ENCODE measurements at places on chromosomes 1 and 21. TPM values are rescaled to one million over a fixed set of nuclear protein-coding genes. Genes with fewer than 3 reads are reported as not detected.

Gene RXFP4
- not detected for total RNA-seq

GRCh38 chr1:236982380-236982779, 21.9 kb downstream of the MT1HL1 start:
- no peak overlapping the region for H3K4me3 ChIP-seq
- no peaks in the 10 kb centered on the region for H3K4me1 ChIP-seq
- DNase-seq = no peak
- no peaks in the 10 kb centered on the region for H3K27me3 ChIP-seq

Gene ACTL8
- not detected for total RNA-seq

Gene GJA9
- not detected for total RNA-seq

Gene ZBED6
- 25.2 TPM for total RNA-seq

GRCh38 chr1:119948342-119949214, 52.3 kb upstream of the ADAM30 start:
- peaks cover 53% of the 10 kb centered on the region for H3K36me3 ChIP-seq
- DNase-seq = peak; percentile 52
- H3K4me3 ChIP-seq = no peak overlapping the region

Gene TRIM62
- 23.0 TPM for total RNA-seq

DNA sequence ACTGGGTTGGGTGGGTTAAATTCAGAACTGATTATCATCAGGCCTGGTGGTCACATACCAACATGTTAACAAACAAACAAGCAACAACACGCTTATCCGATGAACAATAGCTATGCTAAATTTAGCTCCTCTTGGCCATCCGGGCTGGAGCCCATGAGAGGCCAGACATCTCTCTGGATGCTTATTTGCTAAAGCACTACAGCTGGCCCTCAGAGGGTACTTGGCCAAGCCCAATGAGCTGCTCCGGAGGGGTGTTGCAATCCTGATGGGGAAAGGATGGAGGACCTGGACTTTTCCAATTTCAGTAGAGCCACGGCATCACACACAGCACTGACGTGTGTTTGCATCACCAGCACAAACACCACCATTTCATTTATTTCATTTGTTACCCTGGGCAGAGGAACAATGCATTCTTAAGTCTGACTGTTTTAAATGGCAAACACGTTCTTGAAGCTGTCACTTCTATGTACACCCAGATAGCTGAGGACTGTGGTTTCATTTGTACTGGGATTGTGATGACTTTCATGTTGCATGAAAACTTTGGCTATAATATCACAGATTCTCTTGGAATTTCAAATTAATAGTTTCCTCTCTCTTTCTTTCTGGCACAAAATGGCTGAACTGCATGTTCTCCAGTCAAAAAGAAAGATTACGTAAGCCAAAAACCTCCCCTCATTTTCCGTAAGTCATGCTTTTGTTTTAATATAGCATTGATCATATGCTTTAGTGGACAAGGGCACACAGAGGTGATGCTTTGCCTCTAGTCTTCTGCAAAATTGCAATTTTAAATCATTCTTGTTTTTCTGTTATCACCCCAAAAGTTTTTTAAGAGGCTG, 359.8 kb upstream of the KAZN start:
- no peak for DNase-seq
- H3K27me3 ChIP-seq = no peaks in the 10 kb centered on the region
- no peak overlapping the region for H3K4me3 ChIP-seq
- H3K27ac ChIP-seq = no peak overlapping the region
- H3K36me3 ChIP-seq = no peaks in the 10 kb centered on the region
- H3K4me1 ChIP-seq = no peaks in the 10 kb centered on the region

- no peaks in the 10 kb centered on the region for H3K4me1 ChIP-seq
- H3K27ac ChIP-seq = no peak overlapping the region
- peaks cover 6% of the 10 kb centered on the region for H3K27me3 ChIP-seq
- H3K36me3 ChIP-seq = no peaks in the 10 kb centered on the region
- DNase-seq = no peak
Observed at GRCh38 chr1:234014208-234014607, 109.7 kb downstream of the SLC35F3 start.

DNA sequence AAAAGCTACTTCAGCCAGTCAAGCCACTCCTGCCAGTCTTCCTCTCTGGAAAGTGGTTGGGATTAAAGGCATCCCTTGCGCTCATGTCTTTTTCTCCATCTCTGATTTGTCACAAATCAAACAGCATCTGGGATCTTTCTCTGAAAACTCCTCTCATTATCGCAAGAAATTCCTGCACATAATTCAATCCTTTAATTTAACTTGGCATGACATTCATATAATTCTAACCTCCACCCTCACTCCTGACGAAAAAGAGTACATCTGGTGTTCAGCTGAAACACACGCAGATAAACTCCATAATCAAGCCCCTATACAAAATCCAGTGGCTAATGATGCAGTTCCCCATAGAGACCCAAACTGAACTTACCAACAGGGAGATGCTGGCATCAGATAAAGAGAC, 19.4 kb upstream of the SLC2A5 start:
- no peaks in the 10 kb centered on the region for H3K4me1 ChIP-seq
- no peak overlapping the region for H3K4me3 ChIP-seq
- no peaks in the 10 kb centered on the region for H3K27me3 ChIP-seq
- DNase-seq = no peak
- H3K36me3 ChIP-seq = no peaks in the 10 kb centered on the region

- DNase-seq = no peak
- no peak overlapping the region for H3K4me3 ChIP-seq
- no peaks in the 10 kb centered on the region for H3K4me1 ChIP-seq
- H3K36me3 ChIP-seq = no peaks in the 10 kb centered on the region
- peaks cover 4% of the 10 kb centered on the region for H3K27me3 ChIP-seq
Observed at GRCh38 chr1:18004278-18004677, 103.3 kb upstream of the IGSF21 start.

Gene NCDN
- total RNA-seq = 12.8 TPM

GRCh38 chr1:162599451-162599850, 32.8 kb upstream of the DDR2 start:
- no peaks in the 10 kb centered on the region for H3K4me1 ChIP-seq
- no peaks in the 10 kb centered on the region for H3K27me3 ChIP-seq

Gene LCE2A
- total RNA-seq = not detected

- H3K27ac ChIP-seq = no peak overlapping the region
- no peaks in the 10 kb centered on the region for H3K27me3 ChIP-seq
- no peak overlapping the region for H3K4me3 ChIP-seq
- H3K36me3 ChIP-seq = peaks cover 8% of the 10 kb centered on the region
- no peak for DNase-seq
- peaks cover 3% of the 10 kb centered on the region for H3K4me1 ChIP-seq
Observed at GRCh38 chr1:96741335-96741734, 19.8 kb downstream of the PTBP2 start.

- no peak overlapping the region for H3K4me3 ChIP-seq
- no peak for DNase-seq
- peaks cover 99% of the 10 kb centered on the region for H3K4me1 ChIP-seq
- no peaks in the 10 kb centered on the region for H3K36me3 ChIP-seq
- H3K27me3 ChIP-seq = no peaks in the 10 kb centered on the region
- H3K27ac ChIP-seq = peak overlapping the region; percentile 84
Observed at GRCh38 chr1:25031601-25031965, 101.5 kb upstream of the RUNX3 start.

- no peaks in the 10 kb centered on the region for H3K36me3 ChIP-seq
- DNase-seq = no peak
- no peaks in the 10 kb centered on the region for H3K27me3 ChIP-seq
- no peak overlapping the region for H3K4me3 ChIP-seq
Observed at GRCh38 chr1:223008808-223009207, 134.2 kb downstream of the TLR5 start.

DNA sequence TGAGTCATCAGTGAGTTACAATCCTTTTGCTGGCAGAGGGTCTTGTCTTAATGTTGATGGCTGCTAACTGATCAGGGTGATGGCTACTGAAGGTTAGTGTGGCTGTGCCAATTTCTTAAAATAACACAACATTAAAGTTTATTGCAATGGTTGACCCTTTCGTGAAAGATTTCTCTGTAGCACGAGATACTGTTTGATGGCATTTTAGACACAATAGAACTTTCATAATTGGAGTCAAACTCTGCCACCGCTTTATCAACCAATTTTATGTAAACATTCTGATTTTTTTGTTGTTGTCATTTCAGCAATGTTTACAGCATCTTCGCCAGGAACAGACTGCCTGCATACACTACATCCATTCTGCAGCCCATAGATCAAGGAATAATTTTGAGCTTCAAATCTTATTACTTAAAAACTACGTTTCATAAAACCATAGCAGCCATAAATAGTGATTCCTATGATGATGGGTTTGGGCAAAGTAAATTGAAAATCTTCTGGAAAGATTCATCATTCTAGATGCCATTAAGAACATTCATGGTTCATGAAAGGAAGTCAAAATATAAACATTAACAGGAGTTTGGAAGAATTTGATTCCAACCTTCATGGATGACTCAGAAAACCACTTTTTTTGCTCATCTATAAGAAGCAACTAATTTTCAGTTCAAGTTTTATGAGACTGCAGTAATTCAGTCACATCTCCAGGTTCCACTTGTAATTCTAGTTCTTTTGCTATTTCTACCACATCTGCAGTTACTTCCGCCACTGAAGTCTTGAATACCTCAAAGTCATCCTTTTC, 85.9 kb downstream of the TYW3 start:
- H3K4me3 ChIP-seq = no peak overlapping the region
- DNase-seq = no peak
- H3K27ac ChIP-seq = no peak overlapping the region
- no peaks in the 10 kb centered on the region for H3K4me1 ChIP-seq

DNA sequence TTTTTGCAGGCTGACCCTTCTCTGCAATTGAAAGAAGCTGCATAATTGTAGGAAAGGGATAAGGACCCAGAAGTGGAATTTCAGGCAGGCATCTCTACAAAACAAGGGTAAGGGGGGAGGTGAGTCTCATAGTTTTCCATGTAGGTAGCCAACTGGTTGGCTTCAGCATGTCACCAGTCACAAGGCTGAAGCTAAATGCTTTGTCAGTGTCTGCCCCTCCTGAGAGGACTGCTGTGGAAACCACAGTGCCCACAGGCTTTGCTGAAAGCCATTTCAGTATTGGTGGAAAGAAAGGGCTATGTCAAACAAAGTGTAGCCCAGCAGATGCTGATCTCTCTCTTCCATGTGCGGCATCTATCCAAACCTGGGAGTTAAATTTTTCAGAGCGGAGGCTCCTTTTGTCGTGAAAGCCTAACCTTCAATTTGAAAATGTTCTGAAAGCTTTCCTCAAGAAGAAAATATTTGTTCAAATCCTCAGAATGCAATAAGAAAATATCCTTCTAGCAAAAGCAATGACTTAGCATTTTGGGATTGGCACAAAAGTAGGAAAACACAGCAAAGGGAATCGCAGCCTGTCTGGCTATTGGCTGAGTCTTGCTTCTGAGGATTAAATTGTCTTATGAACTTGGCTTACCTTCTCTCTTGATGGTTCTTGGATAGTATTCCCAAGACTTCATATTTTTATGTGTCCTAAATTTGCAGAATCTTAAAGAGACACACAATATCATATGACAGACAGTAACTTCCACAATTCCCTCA, 591.7 kb downstream of the PLPP3 start:
- no peaks in the 10 kb centered on the region for H3K27me3 ChIP-seq
- H3K27ac ChIP-seq = no peak overlapping the region
- H3K4me3 ChIP-seq = no peak overlapping the region
- no peaks in the 10 kb centered on the region for H3K36me3 ChIP-seq
- H3K4me1 ChIP-seq = no peaks in the 10 kb centered on the region

DNA sequence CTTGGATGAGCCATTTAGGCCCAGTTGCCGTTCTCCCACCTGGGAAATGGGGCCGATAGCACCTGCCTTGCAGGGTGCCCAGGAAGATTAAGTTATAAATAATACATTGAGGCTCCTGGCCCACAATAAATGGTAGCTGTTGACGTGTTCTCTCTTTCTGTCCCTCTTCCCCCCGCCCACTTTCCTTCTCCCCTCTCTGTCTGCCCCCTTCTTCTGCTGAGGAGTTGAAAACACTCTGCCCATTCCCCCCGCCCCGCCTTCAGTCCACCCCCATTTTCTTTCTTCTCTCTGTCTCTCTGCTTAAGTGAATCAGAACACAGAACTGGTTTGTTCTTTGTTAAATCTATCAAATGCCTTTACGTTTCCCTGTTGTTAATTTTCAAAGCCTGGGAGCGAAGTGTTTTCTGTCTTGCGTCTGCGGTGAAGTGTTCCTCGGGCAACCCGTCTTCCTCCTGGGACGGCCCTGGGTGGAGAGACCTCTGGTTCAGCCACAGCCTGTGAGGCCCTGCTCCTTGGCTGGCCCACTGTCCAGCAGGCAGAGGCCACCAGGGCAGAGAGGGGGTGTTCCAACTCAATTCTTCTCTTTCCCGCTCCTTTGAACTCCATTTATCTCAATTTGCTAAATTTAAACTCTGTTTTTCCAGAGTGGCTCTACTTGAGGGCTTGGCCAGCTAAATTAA, 29.3 kb upstream of the SELENON start:
- no peak for DNase-seq
- peaks cover 82% of the 10 kb centered on the region for H3K4me1 ChIP-seq
- H3K27ac ChIP-seq = peak overlapping the region; percentile 72
- no peaks in the 10 kb centered on the region for H3K27me3 ChIP-seq
- no peak overlapping the region for H3K4me3 ChIP-seq

Gene C8A
- total RNA-seq = not detected

Gene S100A7
- not detected for total RNA-seq

Gene MSH4
- total RNA-seq = 0.31 TPM

DNA sequence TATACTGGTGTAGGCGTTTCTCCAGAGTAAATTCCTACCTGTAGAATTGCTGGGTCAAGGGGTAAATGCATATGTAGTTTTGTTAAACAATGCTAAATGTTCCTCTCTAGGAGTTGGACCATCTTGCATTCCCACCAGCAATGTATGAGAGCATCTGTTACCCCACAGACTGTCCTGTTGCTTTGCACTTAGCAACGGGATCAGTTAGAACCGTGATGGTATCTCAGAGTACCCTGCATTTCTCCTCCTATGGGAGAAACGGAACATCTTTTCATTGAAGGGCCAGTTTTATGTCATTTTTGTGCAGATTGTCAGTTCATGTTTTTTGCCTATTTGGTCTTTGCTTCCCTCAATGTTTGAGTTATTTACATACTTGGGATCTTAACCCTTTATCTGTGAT, 18.0 kb upstream of the RIPPLY3 start:
- no peak overlapping the region for H3K4me3 ChIP-seq
- peaks cover 17% of the 10 kb centered on the region for H3K4me1 ChIP-seq
- H3K27ac ChIP-seq = no peak overlapping the region
- H3K27me3 ChIP-seq = no peaks in the 10 kb centered on the region
- no peaks in the 10 kb centered on the region for H3K36me3 ChIP-seq
- no peak for DNase-seq

- peaks cover 46% of the 10 kb centered on the region for H3K36me3 ChIP-seq
- no peak overlapping the region for H3K4me3 ChIP-seq
- peaks cover 57% of the 10 kb centered on the region for H3K4me1 ChIP-seq
- no peak overlapping the region for H3K27ac ChIP-seq
- no peaks in the 10 kb centered on the region for H3K27me3 ChIP-seq
Observed at GRCh38 chr1:204448344-204448964, 36.8 kb upstream of the PPP1R15B start.

DNA sequence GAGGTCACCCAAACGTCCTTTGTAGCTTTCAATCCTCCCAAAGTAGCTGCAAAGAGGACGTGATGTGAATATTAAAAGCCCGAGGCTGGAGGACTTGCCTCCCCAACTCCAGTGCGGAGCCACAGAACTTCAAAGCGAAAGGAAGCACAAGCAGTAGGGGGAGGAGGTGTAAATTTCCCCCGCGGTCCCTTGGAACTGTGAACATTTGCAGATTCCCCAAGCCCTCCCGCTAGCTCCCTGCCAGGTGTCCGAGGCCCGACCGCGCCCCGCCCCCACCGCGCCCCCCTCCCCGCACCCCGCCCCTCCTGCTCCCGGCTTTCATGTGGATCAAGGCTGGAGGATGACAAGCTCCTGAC, 41.5 kb upstream of the HAO2 start:
- no peak overlapping the region for H3K27ac ChIP-seq
- no peaks in the 10 kb centered on the region for H3K27me3 ChIP-seq
- no peaks in the 10 kb centered on the region for H3K36me3 ChIP-seq
